Thyroid gland (tissue), 4 donors: ENCODE measurements at places on chromosomes 11 and 22. TPM values are rescaled to one million over a fixed set of nuclear protein-coding genes. Genes with fewer than 3 reads are reported as not detected.
A peak's percentile ranks its signal among the peaks of the same experiment; 100 is the strongest.

BDNF gene
- 4.7 TPM for total RNA-seq

DNA sequence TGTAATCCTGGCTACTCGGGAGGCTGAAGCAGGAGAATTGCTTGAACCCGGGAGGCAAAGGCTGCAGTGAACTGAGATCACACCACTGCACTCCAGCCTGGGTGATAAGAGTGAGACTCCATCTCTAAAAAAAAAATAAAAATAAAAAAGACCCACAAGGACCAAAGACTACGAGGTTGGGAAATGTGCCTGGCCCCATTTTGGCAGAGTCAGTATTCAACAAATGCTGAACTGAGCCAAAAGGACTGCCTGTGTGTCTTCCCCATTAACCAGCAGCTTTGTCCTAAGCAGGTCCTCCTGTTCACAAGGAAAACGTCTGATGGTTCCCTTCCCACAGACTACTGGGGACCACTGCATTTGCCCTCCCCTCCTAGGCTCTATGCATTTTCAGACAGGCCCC, 27.6 kb downstream of the ADORA2A start:
- DNase-seq = no peak
- H3K36me3 ChIP-seq = no peaks in the 10 kb centered on the region
- H3K4me3 ChIP-seq = no peak overlapping the region
- no peak overlapping the region for H3K27ac ChIP-seq
- no peaks in the 10 kb centered on the region for H3K27me3 ChIP-seq
- no peaks in the 10 kb centered on the region for H3K4me1 ChIP-seq

GRCh38 chr11:63549411-63549810, 12.8 kb downstream of the PLAAT4 start:
- no peak overlapping the region for H3K4me3 ChIP-seq
- H3K27ac ChIP-seq = no peak overlapping the region
- no peaks in the 10 kb centered on the region for H3K27me3 ChIP-seq
- H3K36me3 ChIP-seq = no peaks in the 10 kb centered on the region
- DNase-seq = no peak
- no peaks in the 10 kb centered on the region for H3K4me1 ChIP-seq

DNA sequence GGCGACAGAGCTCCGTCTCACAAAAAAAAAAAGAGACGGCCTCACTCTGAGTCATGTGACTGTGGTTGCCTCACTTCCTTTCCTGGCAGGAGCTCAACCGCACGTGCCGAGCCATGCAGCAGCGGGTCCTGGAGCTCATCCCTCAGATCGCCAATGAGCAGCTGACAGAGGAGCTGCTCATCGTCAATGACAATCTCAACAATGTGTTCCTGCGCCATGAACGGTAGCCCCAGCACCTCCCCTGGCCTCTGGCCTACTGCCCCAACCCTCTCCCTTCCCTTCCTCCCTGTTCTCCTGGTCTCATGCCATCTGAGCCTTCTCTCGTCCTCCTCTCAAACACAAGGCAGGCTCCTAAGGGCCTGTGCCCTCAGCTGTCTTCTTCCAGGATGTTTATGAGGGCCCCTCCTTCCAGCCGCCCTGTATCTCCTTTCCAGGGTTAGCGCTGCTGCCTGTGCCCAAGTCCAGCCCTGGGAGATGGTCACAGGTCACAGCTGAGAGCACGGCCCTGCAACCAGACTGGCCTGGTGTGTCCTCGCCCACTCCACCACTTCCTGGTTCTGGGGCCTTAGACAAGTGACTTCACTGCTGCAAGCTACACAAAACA, 30.7 kb downstream of the TOM1 start:
- DNase-seq = peak; percentile 45
- H3K27ac ChIP-seq = peak overlapping the region; percentile 35
- H3K27me3 ChIP-seq = no peaks in the 10 kb centered on the region
- peaks cover 8% of the 10 kb centered on the region for H3K4me1 ChIP-seq
- H3K4me3 ChIP-seq = no peak overlapping the region

GRCh38 chr11:70191495-70192140, 11.5 kb upstream of the FADD start:
- DNase-seq = peak; percentile 82
- no peaks in the 10 kb centered on the region for H3K4me1 ChIP-seq
- no peak overlapping the region for H3K4me3 ChIP-seq
- H3K27ac ChIP-seq = no peak overlapping the region

DNA sequence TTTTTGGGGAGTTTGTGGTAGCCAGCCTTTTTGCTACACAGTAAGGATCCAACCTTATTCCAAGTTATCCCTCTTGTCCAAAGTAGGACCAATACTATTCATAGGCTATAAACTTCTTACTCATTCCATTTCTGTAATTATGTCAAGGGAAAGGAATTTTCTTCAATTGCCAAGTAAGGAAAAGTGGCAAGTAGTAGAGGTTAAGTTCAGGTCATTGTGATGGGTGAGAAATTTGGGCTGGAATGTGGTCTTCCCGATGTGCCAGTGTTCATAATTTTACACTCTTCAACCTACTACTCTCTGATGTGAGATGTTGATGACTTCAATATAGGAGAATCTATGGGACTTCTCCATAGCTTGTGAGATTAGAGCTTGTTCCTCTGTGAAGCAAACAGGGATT, 648.8 kb downstream of the METTL15 start:
- peaks cover 9% of the 10 kb centered on the region for H3K4me1 ChIP-seq
- DNase-seq = no peak
- no peak overlapping the region for H3K27ac ChIP-seq
- H3K4me3 ChIP-seq = no peak overlapping the region
- no peaks in the 10 kb centered on the region for H3K36me3 ChIP-seq

- no peak for DNase-seq
- no peaks in the 10 kb centered on the region for H3K36me3 ChIP-seq
- no peaks in the 10 kb centered on the region for H3K27me3 ChIP-seq
- no peak overlapping the region for H3K27ac ChIP-seq
- H3K4me1 ChIP-seq = peaks cover 9% of the 10 kb centered on the region
Measured at GRCh38 chr11:74316772-74317505, 5.5 kb upstream of the P4HA3 start.
